ENCODE measurements at places on chromosomes 6 and 20. TPM values are rescaled to one million over a fixed set of nuclear protein-coding genes. Genes with fewer than 3 reads are reported as not detected.
A peak's percentile ranks its signal among the peaks of the same experiment; 100 is the strongest.

The SLCO4A1 gene
- 0.42 TPM for polyA plus RNA-seq

- DNase-seq = no peak
Observed at GRCh38 chr6:155485756-155486155, 30.1 kb upstream of the NOX3 start.

- no peak for DNase-seq
Observed at GRCh38 chr6:138145402-138145801, 16.3 kb upstream of the ARFGEF3 start.

DNA sequence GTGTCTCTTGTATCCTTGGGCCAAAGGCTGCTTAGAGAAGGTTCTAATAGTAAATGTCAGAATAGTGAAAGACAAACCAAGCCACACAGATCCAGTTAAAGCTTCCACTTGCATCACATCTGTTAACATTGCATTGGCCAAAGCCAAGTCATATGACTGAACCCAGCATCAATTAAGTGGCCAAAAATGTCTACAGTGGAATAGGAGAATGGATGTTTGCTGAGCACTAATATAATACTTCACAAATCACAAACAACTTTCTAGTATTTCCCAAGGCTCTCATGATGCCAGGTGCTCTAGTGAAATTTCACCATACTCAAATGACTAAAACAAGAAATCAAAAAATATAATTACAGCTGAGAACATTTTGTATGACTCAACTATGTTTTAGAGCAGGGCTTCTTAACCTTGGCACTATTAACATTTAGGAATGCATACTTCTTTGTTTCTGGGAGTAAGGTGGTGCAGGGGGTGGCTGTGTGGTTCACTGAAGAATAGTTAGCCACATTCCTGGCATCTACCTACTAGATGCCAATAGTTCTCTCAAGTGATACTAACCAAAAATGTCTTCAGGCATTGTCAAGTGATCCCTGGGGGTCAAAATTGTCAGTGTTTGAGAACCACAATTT is 148.0 kb upstream of the SPTLC3 start:
- DNase-seq = no peak

- no peak for DNase-seq
Observed at GRCh38 chr20:9478771-9479170, 35.6 kb upstream of the LAMP5 start.

- DNase-seq = no peak
Observed at GRCh38 chr6:88785478-88785877, 177.9 kb downstream of the RNGTT start.

DNA sequence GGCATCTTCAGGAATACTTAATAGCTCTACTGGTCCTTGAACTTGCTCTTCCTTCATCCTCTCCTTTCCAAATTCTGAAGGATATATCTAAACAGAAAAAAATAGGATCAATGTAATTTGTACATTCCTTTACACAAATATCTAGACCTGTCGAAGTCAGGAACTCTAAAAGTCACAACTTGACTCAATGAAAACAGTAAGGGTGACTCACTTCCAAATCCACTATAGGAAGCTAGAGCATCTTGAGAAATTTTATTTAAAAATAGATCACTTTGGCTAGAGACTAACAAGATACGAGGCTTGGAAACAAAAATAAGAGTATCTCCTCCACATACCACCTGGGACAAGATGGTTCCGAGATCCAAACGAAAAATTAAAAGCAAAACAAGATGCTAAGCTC is 12.2 kb downstream of the ESF1 start:
- no peak for DNase-seq

GRCh38 chr20:6157345-6157744 is 34.5 kb upstream of the FERMT1 start:
- DNase-seq = no peak

DNA sequence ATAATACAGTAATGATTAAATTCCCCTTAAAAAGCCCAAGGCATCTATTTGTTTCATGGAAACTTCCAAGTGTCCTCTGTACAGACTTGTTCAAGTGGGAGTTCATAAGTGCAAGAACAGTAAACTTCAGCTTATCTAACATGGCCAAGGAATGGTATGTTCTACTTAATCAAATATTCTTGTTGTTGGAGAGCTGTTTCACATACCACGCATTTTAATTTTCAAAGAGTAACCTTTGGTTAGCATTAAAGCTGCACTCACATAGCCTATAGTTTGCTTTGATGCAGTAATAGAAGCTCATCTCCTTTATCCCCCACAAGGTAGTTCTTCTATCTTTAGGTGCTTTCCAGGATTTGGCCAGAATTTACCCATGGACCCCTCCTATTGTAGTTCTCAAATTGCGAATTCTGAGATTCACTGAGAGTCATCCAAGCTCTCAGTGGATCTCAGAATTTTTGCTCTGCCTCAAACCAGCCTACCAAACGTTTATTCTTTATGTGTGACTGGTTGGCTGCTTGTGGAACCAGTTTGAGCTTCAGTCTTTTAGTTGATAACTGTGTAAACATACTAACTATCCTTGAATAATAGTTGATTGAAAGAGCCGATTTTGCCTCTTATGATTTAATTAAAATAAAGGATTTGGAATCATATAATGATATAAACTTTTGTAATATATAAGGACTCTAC is 668.0 kb upstream of the FLRT3 start:
- no peak for DNase-seq

The SCRT2 gene
- polyA plus RNA-seq = not detected

The SNRPB gene
- polyA plus RNA-seq = 190 TPM

GRCh38 chr6:13563009-13563408 is 11.4 kb upstream of the SIRT5 start:
- no peak for DNase-seq

DNA sequence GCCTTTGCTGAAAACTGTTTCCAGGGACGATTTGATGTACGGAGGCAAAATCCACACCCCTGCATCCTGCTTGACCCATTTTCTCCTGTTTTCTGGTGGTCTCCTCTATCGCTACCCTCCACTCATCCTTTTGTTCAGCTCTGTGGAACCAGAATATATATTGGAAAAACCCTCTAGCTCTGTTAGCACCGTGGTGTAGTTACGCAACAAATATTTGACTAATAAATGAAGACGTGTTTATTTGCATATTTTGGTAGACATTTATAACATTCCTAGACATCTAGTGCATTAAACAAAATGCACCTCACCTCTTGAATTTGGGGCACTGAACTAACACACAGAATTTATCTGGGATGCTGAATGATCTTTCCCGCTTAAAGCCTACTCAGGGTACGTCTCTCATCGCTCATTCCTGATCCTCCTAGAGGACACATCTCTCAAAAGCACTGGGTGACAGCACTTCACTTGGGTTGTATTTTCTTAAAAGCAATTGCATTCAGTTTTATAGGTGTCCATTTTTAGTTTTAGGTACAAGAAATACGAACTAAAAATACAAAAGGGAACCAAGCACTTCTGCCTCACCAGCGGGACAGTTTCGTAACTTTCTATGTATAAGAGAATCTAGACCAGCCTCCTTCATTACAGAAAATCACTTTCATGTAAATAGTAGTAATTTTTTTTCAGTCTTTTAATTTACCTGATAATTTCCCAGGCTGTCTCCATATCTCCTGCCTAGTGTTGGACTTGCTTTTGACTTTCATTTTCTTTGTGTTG is 59.2 kb downstream of the SNRNP48 start:
- DNase-seq = peak; percentile 25

The GMPR gene
- 3.8 TPM for polyA plus RNA-seq

The RAB44 gene
- polyA plus RNA-seq = 17.1 TPM

The ZBTB46 gene
- polyA plus RNA-seq = 3.0 TPM

DNA sequence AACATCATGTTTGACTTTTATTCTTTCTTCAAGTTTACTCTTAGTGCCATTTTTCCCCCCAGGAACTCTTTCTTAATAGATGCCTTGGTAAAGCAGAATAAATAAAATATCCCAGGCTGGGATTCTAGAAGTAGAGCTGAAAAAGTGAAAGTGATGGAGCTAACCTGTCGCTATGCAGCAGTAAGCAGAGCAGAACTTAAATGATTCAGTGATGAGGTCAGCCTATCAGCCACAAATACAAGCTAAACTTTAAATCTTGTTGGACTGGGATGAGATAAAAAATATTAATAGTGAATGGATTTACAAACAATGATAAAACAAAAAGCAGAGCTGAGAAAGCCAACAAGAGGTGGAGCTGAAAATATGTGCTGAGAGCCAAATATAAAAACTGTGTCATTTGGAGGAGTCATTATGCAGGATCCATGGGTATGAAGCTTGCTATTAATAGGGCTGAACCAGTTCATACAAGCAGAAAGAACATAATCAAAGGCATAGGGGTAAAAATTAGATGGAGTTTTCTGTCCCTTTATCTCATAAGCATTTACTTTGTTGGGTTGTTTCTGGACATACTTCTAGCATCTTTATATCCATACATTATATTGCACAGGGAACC is 877.8 kb downstream of the EPHA7 start:
- no peak for DNase-seq

The PI16 gene
- 0.22 TPM for polyA plus RNA-seq

The LY86 gene
- 166 TPM for polyA plus RNA-seq

GRCh38 chr6:79201983-79202382 is 32.5 kb downstream of the HMGN3 start:
- DNase-seq = no peak

GRCh38 chr20:3781153-3781910 is at the start of gene SPEF1:
SPEF1 (minus strand) TSS chr20:3781448; CDS start chr20:3781287, 161 bp downstream.
- DNase-seq = peak; percentile 79
